WTC11 (cell line): ENCODE measurements at places on chromosomes 3 and 15.

DNA sequence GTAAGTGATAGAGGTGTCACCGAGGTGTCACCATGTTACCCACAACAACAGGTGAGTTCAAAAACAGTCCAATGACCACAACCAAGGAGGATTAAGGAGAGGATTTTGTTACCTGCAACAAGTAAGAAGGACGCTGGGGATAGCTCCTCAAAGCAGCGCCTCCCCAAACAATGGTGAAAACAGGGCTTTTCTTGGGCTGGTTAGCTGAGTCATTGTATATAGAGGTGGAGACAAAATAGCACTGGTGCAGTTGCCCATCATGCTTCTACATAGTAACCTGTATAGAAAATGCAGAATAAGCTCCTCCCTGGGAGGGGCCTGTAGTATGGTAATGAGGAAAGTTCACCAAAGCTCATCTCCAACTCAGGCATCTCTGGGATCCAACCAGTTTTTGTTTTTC, 116.9 kb upstream of the EIF1B start:
- no peak for DNase-seq

GRCh38 chr3:196995646-196996355, 27.2 kb upstream of the PIGZ start:
- no peak for DNase-seq

DNA sequence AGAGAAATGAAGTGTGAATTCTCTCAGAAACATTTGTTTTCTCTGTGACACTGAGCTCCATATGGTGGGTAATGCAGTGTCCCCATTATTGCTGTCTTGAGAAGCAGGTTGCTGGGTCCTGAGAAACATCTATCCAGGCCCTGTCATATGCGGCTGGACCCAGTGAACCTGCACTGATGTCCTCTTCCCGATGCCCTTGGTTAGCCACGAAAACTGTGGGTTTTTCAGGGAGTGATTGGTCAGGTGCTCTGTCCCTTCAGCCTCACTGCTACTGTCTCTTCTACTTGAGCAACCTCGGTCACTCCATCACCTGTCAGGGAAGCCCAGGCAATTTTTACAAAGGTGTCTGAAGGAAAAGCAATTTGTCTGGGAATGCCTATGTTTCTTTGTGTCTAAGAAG, 77.0 kb downstream of the SLC7A14 start:
- DNase-seq: no peak

GRCh38 chr3:99965077-99965476, 147.4 kb downstream of the CMSS1 start:
- DNase-seq: no peak

DNA sequence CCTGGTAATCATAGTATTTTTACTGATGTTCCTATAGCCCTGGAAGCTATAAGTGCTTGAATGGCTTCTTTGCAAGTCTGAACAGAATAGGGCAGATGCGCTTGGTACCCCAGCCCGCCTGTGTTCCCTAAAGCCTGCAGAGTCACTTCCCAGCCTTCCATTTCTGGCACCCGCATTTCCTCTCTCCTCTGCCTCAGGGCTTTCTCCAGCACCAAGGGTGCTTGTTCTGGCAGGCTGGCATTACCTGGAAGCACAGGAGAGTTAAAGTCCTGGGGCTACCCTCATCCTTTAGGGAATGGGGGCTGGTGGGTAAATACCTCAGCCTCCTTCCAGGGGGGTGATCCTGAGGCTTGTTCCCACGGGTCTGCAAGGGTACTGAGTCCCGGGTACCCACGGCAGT, 7.4 kb upstream of the CHRNA3 start:
- no peak for DNase-seq

- DNase-seq: no peak
Observed at GRCh38 chr15:62791694-62792093, 250.9 kb upstream of the TPM1 start.
